H54 (cell line): ENCODE measurements at places on chromosomes 7 and 10.
A peak's percentile ranks its signal among the peaks of the same experiment; 100 is the strongest.

DNA sequence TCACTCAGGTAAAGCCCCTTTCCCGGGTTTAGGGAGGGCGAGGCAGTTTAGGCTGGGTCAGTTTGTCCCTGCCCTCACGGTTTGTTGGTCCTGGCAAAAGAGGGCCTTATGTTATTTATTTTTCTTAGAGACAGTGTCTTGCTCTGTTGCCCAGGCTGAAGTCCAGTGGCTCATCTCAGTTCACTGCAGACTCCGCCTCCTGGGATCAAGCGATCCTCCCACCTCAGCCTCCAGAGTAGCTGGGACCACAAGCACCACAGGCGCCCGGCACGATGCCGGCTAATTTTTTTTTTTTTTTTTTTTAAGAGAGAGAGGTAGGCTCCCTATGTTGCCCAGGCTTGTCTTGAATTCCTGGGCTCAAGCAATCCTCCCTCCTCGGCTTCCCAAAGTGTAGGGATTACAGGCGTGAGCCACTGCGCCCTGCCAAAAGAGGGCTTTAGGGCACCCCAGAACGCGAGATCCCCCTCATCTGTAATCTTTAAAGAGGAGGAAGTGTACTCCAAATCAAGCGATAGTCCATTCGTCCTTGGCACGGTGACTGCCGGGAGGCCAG, 626 bp upstream of the BMS1 start:
- DNase-seq, result no peak

GRCh38 chr10:9331583-9332008, 1277.1 kb downstream of the GATA3 start:
- DNase-seq, result peak; percentile 19

DNA sequence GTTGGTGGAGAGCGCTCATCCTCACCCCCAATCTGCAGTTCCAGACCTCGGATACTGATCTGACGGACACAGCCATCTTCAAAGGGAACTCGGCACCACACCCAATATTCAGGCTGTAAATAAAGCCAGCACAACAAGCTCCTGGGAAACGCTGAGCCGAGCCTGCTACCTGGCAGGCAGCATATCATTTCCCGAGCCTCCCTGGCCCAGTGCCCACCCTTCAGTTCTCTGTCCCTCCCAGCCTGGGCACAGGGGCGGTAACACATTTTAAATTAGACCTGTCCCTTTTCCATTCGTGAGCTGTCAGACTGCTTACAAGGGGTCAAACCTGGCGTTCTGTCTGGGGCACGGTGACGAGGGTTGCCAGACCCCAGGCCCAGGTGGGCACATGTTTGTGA, 250.5 kb downstream of the ARHGAP12 start:
- no peak for DNase-seq

GRCh38 chr7:74191231-74191630, 17.1 kb downstream of the EIF4H start:
- DNase-seq, result no peak
